ENCODE measurements at places on chromosomes 4 and X.

GRCh38 chr4:186144946-186145569 is 40.6 kb downstream of the FAM149A start:
- DNase-seq, result no peak

DNA sequence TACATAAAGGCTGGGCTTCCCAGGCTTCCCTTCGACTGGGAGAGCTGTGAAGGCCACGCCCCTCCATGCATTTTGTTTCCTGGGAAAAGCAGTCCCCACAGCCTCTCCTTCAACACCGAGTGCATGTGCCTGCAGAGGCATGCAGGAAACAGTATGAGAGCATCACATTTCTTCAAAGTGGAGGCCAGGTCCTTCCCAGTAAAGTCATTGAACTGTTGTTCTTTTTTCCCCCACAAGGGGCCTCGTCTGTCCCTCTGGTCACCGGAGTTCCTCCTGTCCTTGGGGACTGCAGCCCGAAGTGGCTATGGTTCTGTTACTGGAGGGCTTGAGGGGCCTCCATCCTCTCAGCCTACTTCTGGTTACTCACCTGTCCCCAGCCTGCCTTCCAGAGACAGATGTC is 56.0 kb downstream of the RAI2 start:
- no peak for DNase-seq

DNA sequence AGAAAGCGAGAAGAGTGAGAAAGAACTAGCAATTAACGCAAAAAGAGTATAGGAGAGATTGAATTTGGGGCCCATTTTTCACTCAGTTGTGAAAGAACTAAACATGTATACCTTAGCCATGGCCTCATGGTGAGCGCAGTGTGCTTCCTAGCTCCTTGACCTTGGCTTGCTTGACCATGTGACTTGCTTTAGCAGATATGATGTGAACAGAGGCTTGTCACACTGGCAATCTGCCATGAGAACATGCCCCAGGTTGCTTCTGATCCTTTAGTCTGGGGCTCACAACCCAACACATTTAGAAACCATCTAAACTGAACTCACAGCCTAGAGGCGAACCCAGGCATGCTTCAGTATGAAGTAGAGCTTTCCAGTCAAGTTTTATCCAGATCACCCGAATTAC is 260.1 kb upstream of the FTHL17 start:
- no peak for DNase-seq

- DNase-seq, result no peak
Measured at GRCh38 chrX:20284444-20284843, 17.7 kb upstream of the RPS6KA3 start.

Measured in stimulated activated CD4-positive, alpha-beta T cell treated with anti-CD3 and anti-CD28 coated beads, TNF-alpha, amount 100 ng/mL, for 4 hours (primary cell).